ENCODE measurements at places on chromosomes 5 and 9. TPM values are rescaled to one million over a fixed set of nuclear protein-coding genes. Genes with fewer than 3 reads are reported as not detected.

Gene N4BP3
- total RNA-seq, result 2.5 TPM

Gene COL5A1
- 89.5 TPM for total RNA-seq

Gene SPAG8
- 0.65 TPM for total RNA-seq

Gene DMRT2
- total RNA-seq, result 0.42 TPM

Gene GLDC
- not detected for total RNA-seq

Gene BSPRY
- 0.99 TPM for total RNA-seq

Gene NR4A3
- 1.2 TPM for total RNA-seq

Gene NPR3
- total RNA-seq, result 2.1 TPM

Gene ZBTB34
- total RNA-seq, result 12.7 TPM

Gene GPR150
- total RNA-seq, result 0.92 TPM

Gene PCDHB13
- total RNA-seq, result 5.4 TPM

Gene DDX4
- not detected for total RNA-seq

Gene CARTPT
- 23.5 TPM for total RNA-seq

Gene IL3
- not detected for total RNA-seq

Gene RLN2
- total RNA-seq, result not detected

Gene GFRA3
- 3.7 TPM for total RNA-seq

Gene PCDHA5
- 0.17 TPM for total RNA-seq

Gene DAB2IP
- 54.4 TPM for total RNA-seq

Gene CFAP90
- not detected for total RNA-seq

Gene GFPT2
- 114 TPM for total RNA-seq

Gene FBP2
- not detected for total RNA-seq

Gene PCDHA8
- 0.83 TPM for total RNA-seq

Gene LRRC70
- 2.0 TPM for total RNA-seq

Gene LCNL1
- total RNA-seq, result 0.39 TPM

Gene ZNF462
- 24.5 TPM for total RNA-seq

Gene RANBP3L
- 2.8 TPM for total RNA-seq

Gene SLC6A3
- 0.06 TPM for total RNA-seq

Gene GABRB2
- total RNA-seq, result 1.3 TPM

Gene KLF4
- total RNA-seq, result 41.9 TPM

Gene FCN2
- not detected for total RNA-seq

Gene PCDHGA7
- total RNA-seq, result 7.5 TPM

Gene GDA
- not detected for total RNA-seq

Gene PCDHB2
- 3.2 TPM for total RNA-seq

Gene CTNND2
- total RNA-seq, result 1.3 TPM

Gene GHR
- total RNA-seq, result 6.0 TPM

Gene CNOT8
- total RNA-seq, result 72.6 TPM

Gene ARID3C
- total RNA-seq, result not detected

Gene ZDHHC11
- total RNA-seq, result 13.5 TPM

Gene SLCO6A1
- total RNA-seq, result not detected

Gene HCN1
- total RNA-seq, result 0.39 TPM

Gene SHB
- total RNA-seq, result 21.1 TPM

Gene GPR21
- total RNA-seq, result 0.52 TPM

Gene PKN3
- total RNA-seq, result 8.0 TPM

Gene SELENOP
- total RNA-seq, result 200 TPM

Gene CAAP1
- total RNA-seq, result 15.4 TPM

Gene KIF24
- 1.5 TPM for total RNA-seq

All from esophagus muscularis mucosa (tissue), 4 donors.